Heart left ventricle (tissue), 16 donors: ENCODE measurements at places on chromosomes 2 and 18. TPM values are rescaled to one million over a fixed set of nuclear protein-coding genes. Genes with fewer than 3 reads are reported as not detected.

The CRYGD gene
- not detected for polyA plus RNA-seq

The C2orf72 gene
- 0.15 TPM for polyA plus RNA-seq

DNA sequence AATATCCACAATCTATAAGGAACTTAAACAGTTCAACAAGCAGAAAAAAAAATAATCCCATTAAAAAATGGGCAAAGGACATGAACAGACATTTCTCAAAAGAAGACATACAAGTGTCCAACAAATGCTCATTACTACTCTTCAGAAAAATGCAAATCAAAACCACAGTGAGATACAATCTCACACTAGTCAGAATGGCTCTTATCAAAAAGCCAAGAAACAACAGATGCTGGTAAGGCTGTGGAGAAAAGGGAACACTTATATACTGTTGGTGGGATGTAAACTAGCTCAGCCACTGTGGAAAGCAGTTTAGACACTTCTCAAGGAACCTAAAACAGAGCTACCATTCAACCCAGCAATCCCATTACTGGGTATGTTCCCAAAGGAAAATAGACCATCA lies 7.2 kb upstream of the CRYGB start:
- no peak for DNase-seq

- no peak for DNase-seq
Observed at GRCh38 chr18:24103320-24104021, 35.4 kb upstream of the CABYR start.

The TRIM43 gene
- polyA plus RNA-seq, result not detected

The COL4A3 gene
- 0.55 TPM for polyA plus RNA-seq

GRCh38 chr2:79906139-79906890 lies 393.5 kb downstream of the CTNNA2 start:
- no peak for DNase-seq

DNA sequence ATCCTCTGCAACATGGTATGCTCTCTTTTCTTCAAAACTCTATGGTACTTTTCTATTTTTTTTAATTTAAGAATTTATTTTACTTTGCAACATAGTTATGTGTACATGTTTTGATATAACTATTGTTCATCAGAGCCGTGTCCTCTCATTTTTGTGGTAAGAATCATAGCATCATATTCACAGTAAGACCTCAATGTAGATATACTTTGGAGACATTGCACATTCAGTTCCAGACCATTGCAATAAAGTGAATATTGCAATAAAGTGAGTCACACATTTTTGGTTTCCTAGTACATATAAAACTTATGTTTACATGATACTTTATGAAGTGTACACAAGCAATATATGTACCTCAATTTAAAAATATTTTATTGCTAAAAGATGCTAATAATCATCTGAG lies 22.7 kb upstream of the LINC00305 start:
- no peak for DNase-seq

GRCh38 chr2:41020358-41020757 lies 568.5 kb upstream of the SLC8A1 start:
- DNase-seq, result no peak

- DNase-seq, result no peak
Observed at GRCh38 chr18:63159590-63159989, 160.0 kb downstream of the BCL2 start.

The SERPINB13 gene
- not detected for polyA plus RNA-seq

The FRZB gene
- polyA plus RNA-seq, result 1.1 TPM

The TRAF3IP1 gene
- 7.8 TPM for polyA plus RNA-seq

- no peak for DNase-seq
Observed at GRCh38 chr2:132789066-132789465, 119.1 kb upstream of the LYPD1 start.

The NYAP2 gene
- polyA plus RNA-seq, result not detected

DNA sequence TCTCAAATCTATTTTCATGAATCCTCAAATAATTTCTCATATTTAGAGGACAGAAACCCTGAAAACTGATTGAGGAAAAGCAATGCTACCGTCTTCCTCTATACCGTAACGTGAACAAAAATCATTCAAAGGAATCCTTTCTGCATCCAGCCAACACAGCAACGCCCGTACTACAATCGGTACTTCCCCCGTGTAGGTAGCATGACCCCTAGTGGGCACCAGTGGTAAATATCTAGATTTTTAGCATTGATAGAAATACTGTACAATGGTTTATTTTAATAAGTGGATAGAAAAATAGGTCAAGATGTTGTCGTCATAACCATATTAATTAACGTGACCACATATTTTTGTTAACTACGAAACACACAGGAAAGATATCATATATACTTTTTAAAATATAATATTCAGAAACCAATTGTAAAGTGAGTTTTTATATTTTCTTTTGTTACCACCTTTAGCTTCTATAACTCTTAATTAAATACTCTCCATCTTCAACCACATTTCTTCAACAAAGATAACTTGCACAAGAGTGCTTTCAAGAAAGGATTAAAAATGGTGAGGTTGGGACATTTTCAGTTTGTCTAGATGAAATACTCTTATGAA lies 194.1 kb downstream of the SS18 start:
- DNase-seq, result no peak

DNA sequence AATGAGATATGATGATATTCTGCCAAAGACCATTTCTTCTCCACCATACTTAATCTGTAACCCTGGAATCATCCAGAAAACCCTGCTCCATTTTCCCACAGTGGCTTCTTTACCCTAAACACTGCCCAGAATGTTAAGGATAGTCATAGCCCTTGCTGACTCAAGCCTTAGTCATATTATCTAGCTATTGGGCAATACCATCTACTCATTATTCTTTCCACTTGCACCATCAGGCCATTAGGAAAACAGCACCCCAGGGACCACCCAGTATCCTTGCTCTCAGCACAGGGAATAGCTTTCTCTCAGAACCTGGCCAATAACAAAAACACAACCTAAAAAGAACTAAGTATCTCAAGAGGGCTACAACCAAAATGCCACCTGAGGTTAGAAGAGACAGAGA lies 445.7 kb upstream of the SLC14A2 start:
- DNase-seq, result peak; percentile 42

- DNase-seq, result no peak
Observed at GRCh38 chr18:8426401-8426800, 182.8 kb upstream of the RAB12 start.

DNA sequence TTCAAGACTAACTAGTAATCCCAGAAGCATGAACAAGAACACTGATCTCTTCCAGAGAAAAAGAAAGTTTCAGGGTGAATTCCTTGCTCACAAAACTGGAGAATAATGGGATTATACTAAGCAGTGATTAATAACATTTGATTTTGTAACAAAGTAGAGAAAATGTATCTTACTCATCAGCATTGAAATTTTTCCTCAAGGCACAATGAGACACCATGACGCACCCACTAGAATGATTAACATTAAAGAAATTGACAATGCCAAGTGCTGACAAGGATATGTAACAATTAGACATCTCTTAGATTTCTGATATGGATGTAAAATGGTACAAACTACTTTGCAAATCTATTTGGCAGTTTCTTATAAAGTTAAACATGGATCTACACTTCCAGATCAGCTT lies 101.1 kb upstream of the EPHA4 start:
- DNase-seq, result no peak

The LAMA1 gene
- polyA plus RNA-seq, result 0.08 TPM

DNA sequence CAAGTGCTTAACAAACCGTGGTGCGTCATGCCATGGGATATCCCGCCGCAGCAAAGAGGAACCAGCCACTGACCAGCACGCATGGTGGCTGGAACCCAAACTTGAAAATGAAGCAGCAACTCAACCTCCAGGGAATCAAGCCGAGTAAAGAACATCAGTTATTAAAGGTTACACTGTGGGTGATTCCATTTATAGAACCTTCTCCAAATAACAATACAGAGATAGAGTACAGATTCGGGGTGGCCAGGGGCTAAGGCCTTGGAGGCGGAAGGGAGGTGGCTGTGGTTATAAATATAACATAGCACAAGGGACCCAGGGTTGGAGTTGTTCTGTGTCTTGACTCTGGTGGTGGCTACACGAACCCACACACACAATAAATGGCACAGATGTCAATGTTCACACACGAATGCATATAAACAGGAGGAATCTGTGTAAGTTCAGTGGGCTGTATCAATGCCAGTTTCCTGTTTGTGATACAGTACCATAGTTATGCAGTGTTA lies 123.1 kb downstream of the EIPR1 start:
- no peak for DNase-seq

The BMP10 gene
- not detected for polyA plus RNA-seq

DNA sequence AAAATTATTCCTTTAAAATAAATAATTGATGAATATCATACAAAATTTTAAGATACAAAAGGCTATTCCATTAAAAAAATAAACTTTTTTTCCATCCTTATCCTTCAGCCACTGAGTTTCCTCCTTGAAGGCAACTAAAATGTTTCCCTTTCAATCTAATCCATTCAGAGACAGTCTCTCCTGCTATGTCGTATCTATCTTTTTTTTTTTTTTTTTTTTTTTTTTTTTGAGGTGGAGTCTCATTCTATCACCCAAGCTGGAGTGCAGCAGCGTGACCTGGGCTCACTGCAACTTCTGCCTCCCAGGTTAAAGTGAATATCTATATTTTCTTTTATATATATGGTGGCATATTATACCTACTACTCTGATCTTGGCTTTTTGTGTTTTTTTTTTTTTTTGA lies 31.7 kb upstream of the SOS1 start:
- DNase-seq, result no peak

The IMPA2 gene
- 34.9 TPM for polyA plus RNA-seq

DNA sequence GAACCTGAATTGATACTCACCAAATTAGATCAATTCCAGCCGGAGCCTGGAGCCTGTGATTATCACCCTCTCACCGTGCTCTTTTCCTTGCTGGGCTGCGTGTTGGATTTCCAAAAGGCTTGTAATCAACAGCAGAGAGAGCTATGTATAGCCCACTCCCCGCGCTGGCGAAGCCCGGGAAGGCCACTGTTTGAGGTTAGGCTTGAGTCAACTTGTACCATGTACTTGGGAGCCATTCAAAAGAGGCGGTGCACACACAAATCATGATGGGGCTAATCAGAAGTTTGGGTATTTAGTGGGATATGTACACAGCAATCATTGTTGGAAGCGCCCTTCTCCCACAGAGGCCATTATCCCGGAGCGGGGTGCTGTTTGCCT lies 151.6 kb downstream of the GLI2 start:
- DNase-seq, result no peak

DNA sequence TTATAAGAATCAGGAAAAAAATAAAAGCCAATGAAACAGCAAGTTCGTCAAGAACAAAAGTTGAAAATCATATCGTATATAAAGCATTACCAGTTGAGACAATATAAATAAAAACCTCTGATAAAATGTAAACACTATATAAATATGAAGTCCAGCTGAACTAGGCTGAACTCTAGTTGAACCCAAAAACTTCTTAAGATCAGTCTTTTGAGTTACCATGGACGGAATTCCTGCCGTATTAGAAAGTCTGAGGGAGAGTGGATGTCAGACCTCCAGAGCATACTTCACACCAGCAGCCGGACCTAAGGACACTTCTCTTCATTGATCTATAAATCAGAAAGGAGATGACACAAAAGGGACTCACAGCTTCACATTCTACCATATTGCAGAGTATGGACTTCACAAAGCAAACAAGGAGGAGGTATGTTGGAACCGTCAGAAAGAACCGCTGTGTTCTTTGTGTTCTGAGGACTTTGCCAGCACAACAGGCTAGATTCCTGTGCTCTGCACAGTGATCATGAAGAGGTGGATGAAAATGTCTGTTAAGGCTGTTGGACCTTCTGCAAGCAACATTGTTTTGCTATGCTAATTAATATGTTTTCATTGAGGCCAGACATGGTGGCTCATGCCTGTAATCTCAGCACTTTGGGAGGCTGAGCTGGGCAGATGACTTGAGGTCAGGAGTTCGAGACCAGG lies 67.2 kb upstream of the SP5 start:
- DNase-seq, result no peak

The ADGRF3 gene
- polyA plus RNA-seq, result 0.08 TPM

- peak; percentile 27 for DNase-seq
Observed at GRCh38 chr2:26970928-26971627, 641 bp downstream of the MAPRE3 start.

GRCh38 chr18:26524504-26525351 lies 23.6 kb downstream of the KCTD1 start:
- DNase-seq, result no peak

DNA sequence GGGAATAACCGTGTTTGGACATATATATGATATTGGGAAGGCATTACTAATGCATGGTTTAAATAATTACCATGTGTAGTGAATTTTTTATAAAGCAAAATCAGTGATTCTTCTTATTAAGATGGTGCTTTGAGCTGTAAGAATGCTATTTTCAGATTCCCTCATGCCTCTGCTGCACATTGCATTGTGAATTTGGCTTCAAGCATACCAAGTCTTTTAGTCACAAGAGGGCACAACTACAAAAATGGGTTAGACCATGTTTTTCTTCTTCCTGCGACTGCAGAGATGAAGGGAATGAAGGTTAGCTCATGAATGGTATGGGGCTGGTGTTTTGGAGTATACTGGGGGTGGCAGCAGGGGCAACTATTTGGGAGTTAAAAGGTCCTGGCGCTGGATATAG lies 320.1 kb downstream of the SLC4A3 start:
- no peak for DNase-seq

DNA sequence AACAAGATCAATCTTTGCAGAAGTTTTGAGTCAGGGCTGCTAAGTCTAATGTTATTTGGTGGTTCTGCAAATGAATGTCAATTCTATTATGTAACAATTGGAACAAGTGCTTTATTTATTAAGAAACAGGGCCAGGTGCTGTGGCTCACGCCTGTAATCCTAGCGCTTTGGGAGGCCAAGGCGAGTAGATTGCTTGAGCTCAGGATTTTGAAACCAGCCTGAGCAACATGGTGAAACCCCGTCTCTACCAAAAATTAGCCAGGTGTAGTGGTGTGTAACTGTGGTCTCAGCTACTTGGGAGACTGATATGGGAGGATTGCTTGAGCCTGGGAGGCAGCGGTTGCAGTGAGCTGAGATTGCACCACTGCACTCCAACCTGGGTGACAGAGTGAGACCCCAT lies 13.2 kb upstream of the RNF103 start:
- no peak for DNase-seq

- no peak for DNase-seq
Observed at GRCh38 chr18:65859075-65859474, 108.3 kb downstream of the CDH7 start.

DNA sequence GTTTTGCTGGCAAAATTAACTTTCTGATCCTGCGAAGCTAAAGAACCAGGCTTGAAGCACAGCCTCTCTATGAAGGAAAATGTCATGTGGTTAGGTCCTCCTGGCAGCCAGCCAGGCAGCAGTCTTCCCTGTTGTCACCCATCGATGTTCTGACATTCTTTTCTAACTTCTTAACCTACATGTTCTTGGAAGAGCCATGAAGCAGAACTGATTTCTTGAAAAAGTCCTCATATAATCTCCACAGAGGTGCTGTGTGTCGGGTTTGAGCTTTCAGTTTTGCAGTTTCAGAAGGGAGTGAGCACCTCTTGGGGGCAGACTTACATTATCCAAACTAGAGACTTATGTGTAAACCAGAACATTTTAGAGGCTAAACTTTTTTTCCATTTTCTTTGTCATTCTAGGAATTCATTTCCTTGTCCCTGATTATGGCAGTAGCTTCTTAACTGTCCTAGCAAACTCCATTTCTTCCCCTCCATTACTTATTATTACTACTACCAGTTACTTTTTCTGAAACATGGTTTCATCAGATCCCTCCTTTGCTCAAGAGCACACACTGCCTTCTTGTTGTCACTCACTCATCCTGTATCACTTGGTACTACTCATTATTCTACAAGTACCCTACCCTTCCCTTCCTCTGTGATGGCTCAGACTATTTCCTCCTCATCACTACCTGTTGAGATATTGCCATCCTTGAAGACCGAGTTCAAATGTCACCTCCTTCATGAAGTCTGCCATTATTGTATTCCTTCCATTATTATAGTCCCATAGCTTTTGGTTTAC lies 31.1 kb downstream of the DOK1 start:
- no peak for DNase-seq
